ENCODE measurements at places on chromosomes 4 and X. TPM values are rescaled to one million over a fixed set of nuclear protein-coding genes. Genes with fewer than 3 reads are reported as not detected.

MAB21L2 gene
- 0.12 TPM for total RNA-seq

VEGFC gene
- total RNA-seq = 45.3 TPM

MAGEE2 gene
- total RNA-seq = not detected

ARHGEF6 gene
- 9.4 TPM for total RNA-seq

CTAG1B gene
- not detected for total RNA-seq

SORBS2 gene
- 3.1 TPM for total RNA-seq

BEX1 gene
- total RNA-seq = 4.4 TPM

GYPA gene
- total RNA-seq = not detected

IL9R gene
- total RNA-seq = under 0.01 TPM

CD99 gene
- 82.6 TPM for total RNA-seq

RHOXF1 gene
- total RNA-seq = not detected

ALPK1 gene
- 38.3 TPM for total RNA-seq

VCX3B gene
- not detected for total RNA-seq

UGT8 gene
- total RNA-seq = 1.00 TPM

HS3ST1 gene
- total RNA-seq = under 0.01 TPM

AADAT gene
- 4.6 TPM for total RNA-seq

CENPC gene
- 12.4 TPM for total RNA-seq

ZNF185 gene
- 4.3 TPM for total RNA-seq

RNF128 gene
- total RNA-seq = 1.5 TPM

CLCN5 gene
- 7.1 TPM for total RNA-seq

MAP3K15 gene
- 0.12 TPM for total RNA-seq

FGF2 gene
- total RNA-seq = 40.9 TPM

BBS7 gene
- total RNA-seq = 36.1 TPM

SHROOM2 gene
- 0.75 TPM for total RNA-seq

SMARCA1 gene
- 65.7 TPM for total RNA-seq

MAGEA8 gene
- not detected for total RNA-seq

PAGE1 gene
- total RNA-seq = not detected

MGAT4D gene
- total RNA-seq = not detected

TASL gene
- total RNA-seq = not detected

STPG2 gene
- not detected for total RNA-seq

CT45A5 gene
- total RNA-seq = not detected

TMEM47 gene
- 43.2 TPM for total RNA-seq

MAGEC1 gene
- total RNA-seq = not detected

ACE2 gene
- total RNA-seq = not detected

C4orf51 gene
- not detected for total RNA-seq

CORIN gene
- total RNA-seq = 1.00 TPM

ADH1C gene
- 0.44 TPM for total RNA-seq

EGF gene
- 1.3 TPM for total RNA-seq

PFKFB1 gene
- total RNA-seq = not detected

SAT1 gene
- total RNA-seq = 284 TPM

GBA3 gene
- not detected for total RNA-seq

FHL1 gene
- 106 TPM for total RNA-seq

NIPAL1 gene
- total RNA-seq = 1.2 TPM

CYSLTR1 gene
- 0.11 TPM for total RNA-seq

GPR119 gene
- not detected for total RNA-seq

SPIN2A gene
- 0.37 TPM for total RNA-seq
